ENCODE measurements at places on chromosomes 3 and 15. TPM values are rescaled to one million over a fixed set of nuclear protein-coding genes. Genes with fewer than 3 reads are reported as not detected.

C3orf22 gene
- total RNA-seq, result not detected

- DNase-seq, result no peak
- no peaks in the 10 kb centered on the region for H3K36me3 ChIP-seq
- H3K27me3 ChIP-seq, result no peaks in the 10 kb centered on the region
- H3K27ac ChIP-seq, result no peak overlapping the region
- H3K4me1 ChIP-seq, result peaks cover 4% of the 10 kb centered on the region
Observed at GRCh38 chr3:172065967-172066762, 26.8 kb downstream of the FNDC3B start.

DNA sequence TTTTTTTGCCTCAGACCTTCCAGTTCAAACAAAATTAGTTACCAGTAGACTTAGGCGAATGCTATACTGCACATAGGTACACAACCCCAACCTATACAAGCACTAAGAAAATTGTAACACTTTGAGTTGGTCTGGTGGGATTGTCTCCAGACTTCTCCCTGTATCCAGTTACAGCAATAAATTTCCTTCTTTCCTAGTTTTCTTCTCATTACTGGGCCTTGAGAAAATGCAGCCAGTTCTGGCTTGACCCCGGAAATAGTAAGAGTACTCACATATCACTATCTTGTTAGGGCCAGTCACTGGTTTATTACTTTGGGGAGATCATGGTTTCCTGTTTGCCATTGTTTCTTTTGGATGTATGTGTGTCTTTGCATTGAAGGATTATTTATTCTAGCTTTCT is 868.4 kb downstream of the DIPK2A start:
- H3K4me3 ChIP-seq, result no peak overlapping the region
- no peaks in the 10 kb centered on the region for H3K4me1 ChIP-seq
- H3K27me3 ChIP-seq, result no peaks in the 10 kb centered on the region
- no peak for DNase-seq
- no peak overlapping the region for H3K27ac ChIP-seq

GRCh38 chr3:187286467-187287059 is 5.0 kb downstream of the MASP1 start:
- no peak overlapping the region for H3K4me3 ChIP-seq
- H3K4me1 ChIP-seq, result no peaks in the 10 kb centered on the region
- H3K27me3 ChIP-seq, result no peaks in the 10 kb centered on the region
- no peak for DNase-seq

DNA sequence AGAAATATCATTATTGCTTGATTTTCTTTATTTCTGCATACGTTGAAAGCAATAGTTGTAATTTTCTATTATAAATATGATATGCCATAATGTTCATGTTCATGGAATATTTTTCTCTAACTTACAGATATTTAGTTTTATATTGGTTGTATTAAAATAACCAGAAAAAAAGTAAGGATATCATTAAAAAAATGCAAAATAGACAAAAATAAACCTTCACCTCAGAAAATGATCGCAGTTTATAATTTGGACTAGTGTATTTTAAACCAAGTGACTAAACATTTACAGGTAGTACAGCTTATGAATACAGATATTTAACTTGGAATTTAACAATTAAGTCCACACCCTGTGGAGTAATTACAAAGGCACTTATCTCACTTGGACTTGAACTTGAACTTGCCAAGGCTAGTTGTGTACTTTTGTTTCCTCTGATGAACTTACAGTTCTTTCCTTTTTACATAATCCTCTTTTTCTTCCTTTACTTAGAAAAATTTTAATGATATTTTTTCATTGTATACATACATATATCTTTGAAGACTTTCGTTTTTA is 156.7 kb downstream of the CHL1 start:
- no peak overlapping the region for H3K4me3 ChIP-seq
- no peak overlapping the region for H3K27ac ChIP-seq
- no peaks in the 10 kb centered on the region for H3K36me3 ChIP-seq
- no peak for DNase-seq

IGSF11 gene
- total RNA-seq, result 0.53 TPM

HCLS1 gene
- 204 TPM for total RNA-seq

PLA2G4B gene
- total RNA-seq, result 34.6 TPM

DNA sequence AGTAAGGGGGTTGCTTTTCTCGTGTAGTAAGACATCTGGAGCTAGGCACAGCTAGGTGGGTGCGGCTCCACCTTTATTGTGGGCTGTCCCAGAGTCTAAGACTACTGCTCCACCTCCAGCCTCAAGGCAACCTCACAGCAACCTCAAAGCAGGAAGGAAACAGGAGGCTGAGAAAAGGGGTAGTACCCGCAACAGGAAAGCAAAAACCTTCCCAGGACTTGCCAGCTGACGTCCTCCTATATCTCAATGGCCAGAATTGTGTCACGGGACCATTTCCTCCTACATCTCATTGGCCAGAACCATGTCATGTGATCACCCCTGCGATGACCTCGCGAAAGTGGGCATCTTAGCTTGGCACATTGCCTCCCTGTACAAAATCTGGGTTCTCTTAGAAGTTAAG is 4.3 kb upstream of the GPR160 start:
- DNase-seq, result peak; percentile 20
- H3K4me3 ChIP-seq, result no peak overlapping the region
- peaks cover 37% of the 10 kb centered on the region for H3K4me1 ChIP-seq

LMOD3 gene
- total RNA-seq, result not detected

TMEM158 gene
- not detected for total RNA-seq

GP9 gene
- total RNA-seq, result not detected

DNA sequence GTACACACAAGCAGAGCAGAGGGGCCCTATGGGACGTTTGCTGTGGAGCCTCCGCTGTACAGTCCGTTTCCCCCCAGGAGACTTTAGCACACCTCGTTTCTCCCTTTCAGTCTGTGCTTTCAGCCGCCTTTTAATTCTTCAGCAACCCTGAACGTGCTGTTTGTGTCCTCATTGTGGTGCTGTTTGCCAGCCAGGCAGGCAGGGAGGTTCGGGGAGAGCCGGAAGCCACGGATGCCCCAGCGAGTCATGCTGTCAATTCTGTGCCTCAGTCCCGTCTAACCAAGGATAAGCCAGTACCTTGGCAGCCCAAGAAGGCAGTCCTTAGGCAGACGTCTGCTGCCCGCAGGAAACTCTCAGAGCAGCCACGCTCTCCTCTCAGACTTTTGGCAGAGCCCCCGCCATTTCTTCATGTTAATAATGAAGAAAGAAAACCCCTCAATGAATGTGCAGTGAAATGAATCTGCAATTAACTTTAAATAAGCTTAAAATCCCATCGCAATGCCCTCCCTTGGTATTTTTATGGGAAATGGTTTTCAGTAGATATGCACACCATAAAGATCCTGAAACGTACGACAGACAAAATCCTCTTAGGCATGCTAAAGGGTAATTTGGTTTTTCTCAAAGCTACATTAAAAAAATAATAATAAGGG is 158.6 kb downstream of the UACA start:
- no peak for DNase-seq
- no peak overlapping the region for H3K27ac ChIP-seq
- no peaks in the 10 kb centered on the region for H3K4me1 ChIP-seq
- H3K36me3 ChIP-seq, result no peaks in the 10 kb centered on the region

DNA sequence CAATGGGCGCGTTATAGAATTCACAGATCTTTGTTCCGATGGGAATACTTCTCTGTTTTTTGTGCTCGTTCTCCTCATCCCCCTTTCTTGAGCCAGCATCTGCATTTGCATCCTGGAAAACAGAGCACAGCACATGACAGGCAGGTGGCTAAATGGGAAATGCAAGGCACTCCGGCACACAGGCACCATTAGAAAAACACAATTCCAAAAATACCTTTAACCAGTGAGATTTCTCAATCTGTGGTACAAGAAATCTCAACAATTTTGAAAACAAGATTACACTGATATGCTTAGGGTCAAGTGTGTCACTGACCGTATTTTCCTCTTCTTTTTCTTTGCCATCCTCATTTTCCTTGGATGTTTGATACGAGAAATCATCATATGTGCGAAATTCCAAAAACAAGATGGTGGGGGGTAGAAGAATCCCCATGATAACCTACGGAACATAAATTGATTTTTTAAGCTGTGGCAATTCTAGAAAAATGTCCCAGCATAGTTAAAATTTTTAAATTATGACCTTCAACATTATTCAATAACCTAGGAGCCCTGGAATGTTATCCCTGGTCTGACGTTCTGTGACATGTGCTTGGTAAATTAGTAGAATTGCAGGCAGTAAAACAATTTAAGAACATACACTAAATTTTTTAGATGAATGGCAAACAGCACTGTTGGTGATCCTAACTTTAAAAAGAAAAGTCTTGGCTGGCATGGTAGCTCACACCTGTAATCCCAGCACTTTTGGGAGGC is 46.5 kb upstream of the MTMR10 start:
- H3K27ac ChIP-seq, result no peak overlapping the region
- no peak for DNase-seq
- H3K27me3 ChIP-seq, result no peaks in the 10 kb centered on the region
- no peaks in the 10 kb centered on the region for H3K4me1 ChIP-seq

GRCh38 chr15:27414168-27414870 is 443.3 kb downstream of the GABRG3 start:
- H3K27me3 ChIP-seq, result no peaks in the 10 kb centered on the region
- DNase-seq, result no peak
- no peaks in the 10 kb centered on the region for H3K36me3 ChIP-seq
- no peak overlapping the region for H3K27ac ChIP-seq
- no peaks in the 10 kb centered on the region for H3K4me1 ChIP-seq

- H3K27ac ChIP-seq, result no peak overlapping the region
- H3K36me3 ChIP-seq, result no peaks in the 10 kb centered on the region
- no peak for DNase-seq
- H3K27me3 ChIP-seq, result peaks cover 5% of the 10 kb centered on the region
- no peak overlapping the region for H3K4me3 ChIP-seq
Observed at GRCh38 chr3:132288357-132288756, 28.9 kb upstream of the ACP3 start.

DNA sequence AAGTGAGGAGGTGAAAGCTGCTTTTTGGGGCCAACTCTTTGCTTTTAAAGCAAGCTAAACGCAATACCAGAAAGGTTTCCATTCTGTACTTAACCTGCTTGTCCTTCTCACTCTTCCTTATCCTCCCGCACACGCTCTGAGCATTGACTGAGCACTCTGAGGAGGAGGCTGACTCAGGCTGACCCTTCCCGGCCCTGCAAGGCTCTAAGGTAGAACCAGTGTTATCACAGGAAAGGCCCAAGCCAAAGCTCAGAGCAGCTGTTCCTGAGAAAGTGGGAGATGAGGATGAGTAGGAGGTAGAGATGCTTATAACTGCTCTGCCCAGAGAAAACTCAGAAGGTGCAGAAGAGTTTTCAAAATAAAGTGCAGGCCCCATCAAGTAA is 2.3 kb downstream of the B3GNT5 start:
- no peak overlapping the region for H3K4me3 ChIP-seq
- peaks cover 26% of the 10 kb centered on the region for H3K27me3 ChIP-seq
- H3K4me1 ChIP-seq, result peaks cover 16% of the 10 kb centered on the region
- no peak overlapping the region for H3K27ac ChIP-seq
- H3K36me3 ChIP-seq, result no peaks in the 10 kb centered on the region

- no peak overlapping the region for H3K27ac ChIP-seq
- no peak overlapping the region for H3K4me3 ChIP-seq
- no peaks in the 10 kb centered on the region for H3K27me3 ChIP-seq
Observed at GRCh38 chr3:138203938-138204337, 16.8 kb downstream of the ARMC8 start.

GRCh38 chr15:91665212-91665611 is 188.3 kb upstream of the SLCO3A1 start:
- no peaks in the 10 kb centered on the region for H3K36me3 ChIP-seq
- H3K27me3 ChIP-seq, result no peaks in the 10 kb centered on the region
- no peak overlapping the region for H3K4me3 ChIP-seq

DNA sequence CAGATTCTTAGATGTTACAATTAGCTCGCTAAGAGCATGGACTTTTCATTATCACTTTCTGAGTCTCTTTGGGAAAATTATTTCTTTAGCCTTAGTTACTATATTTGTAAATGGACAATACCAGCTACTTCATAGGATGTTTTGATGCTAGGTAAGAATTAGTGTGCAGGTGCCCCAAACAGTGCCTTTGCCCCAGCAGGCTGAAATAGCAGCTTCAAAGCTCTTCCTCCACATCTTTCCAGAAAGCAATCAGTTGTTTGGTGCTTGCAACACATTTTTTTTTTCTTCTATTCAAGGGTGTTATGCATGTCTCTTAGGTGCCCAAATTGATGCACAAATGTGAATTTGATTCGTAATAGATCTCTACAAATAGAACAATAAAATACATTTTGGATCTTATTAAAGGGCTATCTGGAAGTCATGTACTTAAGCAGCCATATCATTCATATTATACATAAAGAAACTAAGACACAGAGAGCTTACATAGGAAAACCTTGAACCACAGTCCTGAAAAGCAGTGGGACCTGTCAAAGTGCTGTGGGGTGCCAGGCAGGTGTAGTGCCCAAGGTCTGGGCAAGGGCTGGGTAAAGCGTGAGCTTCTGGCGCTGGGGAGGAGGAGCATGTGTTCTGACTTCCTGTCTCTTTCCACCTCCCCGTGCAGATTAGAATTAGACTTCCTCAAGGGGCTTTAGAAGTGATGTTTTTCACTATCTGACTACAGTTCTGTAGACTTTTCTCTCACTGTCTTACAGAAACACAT is 62.9 kb downstream of the FNDC3B start:
- peak overlapping the region; percentile 7 for H3K27ac ChIP-seq
- peaks cover 29% of the 10 kb centered on the region for H3K4me1 ChIP-seq
- no peaks in the 10 kb centered on the region for H3K27me3 ChIP-seq
- H3K36me3 ChIP-seq, result no peaks in the 10 kb centered on the region
- H3K4me3 ChIP-seq, result no peak overlapping the region

U2SURP gene
- total RNA-seq, result 164 TPM

DNA sequence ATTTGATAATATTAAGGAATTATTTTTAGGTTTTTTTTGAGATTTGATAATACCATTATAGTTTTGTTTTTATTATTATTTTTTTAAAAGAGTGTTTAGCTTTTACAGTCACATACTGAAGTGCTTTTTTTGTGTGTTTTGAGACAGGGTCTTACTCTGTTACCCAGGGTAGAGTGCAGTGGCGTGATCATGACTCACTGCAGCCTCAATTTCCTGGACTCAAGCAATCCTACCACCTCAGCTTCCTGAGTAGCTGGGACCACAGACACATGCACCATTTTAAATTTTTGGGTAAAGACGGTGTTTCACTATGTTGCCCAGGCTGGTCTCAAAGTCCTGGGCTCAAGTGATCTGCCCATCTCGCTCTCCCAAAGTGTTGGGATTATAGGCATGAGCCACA is 73.0 kb downstream of the SUMF1 start:
- no peaks in the 10 kb centered on the region for H3K27me3 ChIP-seq
- H3K27ac ChIP-seq, result no peak overlapping the region
- peak; percentile 4 for DNase-seq
- no peak overlapping the region for H3K4me3 ChIP-seq
- peaks cover 4% of the 10 kb centered on the region for H3K36me3 ChIP-seq

DNA sequence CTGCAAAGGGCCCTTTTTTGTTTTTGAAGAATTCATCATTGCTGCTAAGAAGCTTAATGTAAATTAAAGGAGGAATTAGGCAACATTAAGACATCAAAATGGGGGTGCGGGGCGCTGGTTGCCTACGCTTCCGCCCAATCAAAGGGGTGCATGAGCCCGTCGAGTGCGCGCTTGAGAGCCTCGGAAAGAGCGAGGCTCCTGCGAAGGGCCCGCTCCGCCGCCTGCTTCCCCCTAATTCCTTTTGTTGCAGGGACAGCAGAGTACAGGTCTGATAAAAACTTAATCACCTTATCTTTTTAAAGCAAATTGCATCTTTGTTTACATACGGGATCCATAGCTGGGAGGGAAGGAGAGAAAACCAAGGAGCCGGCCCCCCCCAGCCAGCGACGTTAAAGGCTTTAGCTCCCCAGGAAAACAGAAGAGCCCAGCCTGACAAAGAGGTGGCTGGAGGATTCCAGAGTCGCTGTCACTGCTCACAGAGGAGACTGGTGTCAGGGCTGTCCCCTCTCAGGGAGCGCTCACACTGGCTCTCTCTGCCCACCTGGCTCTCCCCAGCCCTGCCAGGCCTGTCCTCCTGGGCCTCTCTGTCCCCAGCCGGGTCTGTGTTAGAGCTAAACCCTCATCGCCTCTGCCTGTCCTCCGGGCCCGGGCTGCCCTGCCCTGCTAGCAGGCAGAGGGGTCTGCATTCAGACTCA is 67.3 kb downstream of the DNAJB8 start:
- H3K27me3 ChIP-seq, result no peaks in the 10 kb centered on the region
- H3K4me1 ChIP-seq, result no peaks in the 10 kb centered on the region
- no peak overlapping the region for H3K27ac ChIP-seq

Data from CD4-positive, alpha-beta T cell (primary cell).